ENCODE measurements at places on chromosomes 7 and 10.

GRCh38 chr7:80154656-80155333, 20.2 kb downstream of the GNAI1 start:
- DNase-seq, result no peak

GRCh38 chr10:47136866-47137265, 163.1 kb upstream of the GDF10 start:
- DNase-seq, result peak; percentile 46

DNA sequence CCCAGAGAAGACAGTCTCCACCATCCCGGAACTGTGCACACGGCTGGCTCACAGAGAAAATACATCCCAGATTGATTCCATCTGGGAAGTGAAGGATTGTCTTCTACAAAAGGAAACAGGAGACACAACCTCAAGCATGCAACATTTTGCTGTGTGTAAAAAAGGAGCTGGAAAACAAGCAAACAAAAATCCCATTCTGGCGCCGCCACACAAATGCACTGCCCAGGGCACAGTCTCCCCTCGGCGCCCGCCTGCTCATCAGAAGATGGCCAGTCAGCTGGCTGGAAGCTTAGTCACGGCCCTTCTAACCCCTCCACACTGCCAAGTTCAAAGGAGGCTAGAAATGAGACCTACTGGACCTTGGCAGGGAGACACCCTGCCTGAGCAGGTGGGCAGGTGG, 14.1 kb upstream of the CYTH3 start:
- no peak for DNase-seq

GRCh38 chr10:55782181-55782580, 578.9 kb downstream of the ZWINT start:
- DNase-seq, result no peak

GRCh38 chr7:127595737-127596136, 2.2 kb downstream of the FSCN3 start:
- DNase-seq, result no peak

- DNase-seq, result no peak
Observed at GRCh38 chr10:78630944-78631838, 437.6 kb upstream of the ZMIZ1 start.

DNA sequence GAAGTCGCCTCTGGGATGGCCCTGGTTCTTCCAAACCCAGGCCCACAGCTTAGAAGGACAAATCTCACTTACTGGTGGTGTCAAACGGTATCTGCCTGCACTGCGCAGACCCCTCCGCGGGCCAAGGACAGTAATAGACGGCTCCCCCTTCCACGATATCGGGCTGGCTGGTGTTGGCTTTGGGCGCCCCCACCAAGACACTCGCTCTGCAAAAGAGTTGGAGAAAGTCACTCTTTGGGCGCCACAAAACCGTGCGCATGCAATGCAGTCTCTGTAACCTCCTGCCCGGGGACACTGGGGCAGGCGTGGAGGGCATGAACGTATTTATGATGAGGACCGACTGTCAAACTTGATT, 1.1 kb downstream of the ITGA8 start:
- DNase-seq, result no peak

Data from globus pallidus (tissue), 1 donor.